ENCODE measurements at places on chromosomes 5 and 9.

- no peak for DNase-seq
These were observed 465.3 kb upstream of the ARRDC3 start for GRCh38 chr5:91848453-91848852.

DNA sequence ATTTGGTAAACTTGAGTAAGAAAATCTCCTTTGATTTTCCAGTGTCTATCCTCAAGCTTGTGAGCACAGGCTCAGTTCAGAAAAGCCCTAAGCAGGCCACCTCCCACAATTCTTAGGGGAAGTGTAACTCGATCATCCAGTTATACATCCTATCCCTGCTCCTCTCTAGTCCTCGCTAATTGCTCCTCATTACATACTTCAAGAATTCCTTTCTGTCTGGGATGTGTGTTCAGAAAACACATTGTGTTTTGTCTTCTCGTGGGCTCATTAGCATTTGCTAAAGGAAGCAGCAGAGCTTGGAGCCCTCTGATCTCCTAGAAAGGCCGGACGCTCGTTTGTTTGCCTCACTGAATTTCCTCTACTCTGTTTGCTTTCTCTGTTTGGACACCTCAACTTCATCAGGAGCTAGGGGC is 268.2 kb upstream of the RFX3 start:
- no peak for DNase-seq

DNA sequence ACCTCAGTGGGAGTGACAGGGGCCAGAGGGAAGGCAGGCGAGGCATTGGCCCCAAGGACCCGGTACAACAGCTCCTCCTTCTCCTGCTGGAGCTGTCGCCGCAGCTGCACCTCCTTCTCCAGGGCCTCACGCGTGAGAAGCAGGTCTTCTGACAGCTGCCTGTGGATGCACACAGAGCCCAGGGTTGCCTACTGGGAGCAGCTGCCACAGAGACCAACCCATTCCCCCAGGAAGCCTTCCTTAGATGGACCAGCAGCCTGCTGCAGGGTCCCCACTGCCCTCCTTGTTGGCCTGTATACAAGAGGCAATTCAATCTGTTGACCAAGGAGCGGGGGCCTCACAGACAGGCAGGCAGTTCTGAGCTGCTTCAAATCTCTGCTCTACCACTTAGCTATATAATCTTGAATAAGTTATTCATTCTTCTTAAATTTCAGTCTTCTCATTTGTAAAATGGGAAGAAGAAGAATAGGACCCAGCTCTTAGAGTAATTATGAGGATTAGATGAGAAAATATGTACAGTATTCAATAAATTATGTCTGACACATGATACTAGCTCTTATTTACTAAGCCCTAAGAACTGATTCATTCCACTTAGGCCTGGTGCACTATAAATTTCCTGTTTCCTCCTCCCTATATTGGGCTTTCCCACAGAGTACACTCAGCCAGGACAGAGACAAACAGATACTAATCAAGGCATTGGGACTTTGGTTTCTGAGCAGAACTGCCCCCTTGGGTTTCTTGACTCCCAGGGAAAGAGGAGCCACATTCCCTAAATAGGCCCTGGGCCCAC is 26.1 kb upstream of the ANXA6 start:
- DNase-seq: no peak

- DNase-seq: no peak
These were observed 279.8 kb upstream of the PANK3 start for GRCh38 chr5:168858994-168859393.

GRCh38 chr9:132878695-132879456 is at the start of gene SPACA9:
SPACA9 (plus strand) TSS chr9:132878898; CDS start chr9:132883948, 5,050 bp downstream.
- peak; percentile 52 for DNase-seq

DNA sequence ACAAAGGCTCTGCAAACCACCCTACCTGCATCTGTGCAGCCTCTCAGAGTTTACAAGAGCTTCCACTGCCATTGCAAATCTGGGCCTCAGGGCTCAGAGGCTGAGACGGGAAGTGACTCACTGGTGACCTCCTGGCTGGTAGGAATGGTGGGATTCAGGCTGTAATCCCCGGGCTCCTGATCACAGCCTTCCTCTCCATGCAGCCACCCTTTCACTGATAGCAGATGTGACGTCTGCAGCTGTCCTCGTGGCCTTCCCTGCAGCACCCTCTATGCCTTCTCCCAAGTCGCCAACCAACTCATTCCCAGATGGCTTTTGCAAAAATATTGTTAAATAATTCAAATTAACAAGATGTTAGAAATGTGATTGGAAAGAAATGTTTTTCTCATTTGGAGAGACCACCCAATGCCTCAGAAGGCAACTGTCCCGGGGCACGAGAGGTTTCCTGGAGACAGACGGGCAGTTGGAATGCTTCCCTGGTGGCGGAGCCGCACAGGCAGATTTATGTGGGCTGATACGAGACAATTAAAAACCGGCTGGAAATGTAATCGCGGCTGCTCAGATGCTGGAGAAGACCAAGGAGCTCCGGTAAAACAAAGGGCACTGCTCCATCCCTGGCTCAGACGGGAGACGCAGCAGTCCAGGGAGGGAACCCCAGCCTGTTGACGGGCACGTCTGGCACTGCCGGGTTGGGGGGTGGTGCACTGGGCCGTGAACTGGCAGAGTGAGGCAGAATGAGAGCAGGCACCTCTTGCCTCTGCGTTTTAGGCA is 34.4 kb upstream of the SLC25A51 start:
- no peak for DNase-seq

DNA sequence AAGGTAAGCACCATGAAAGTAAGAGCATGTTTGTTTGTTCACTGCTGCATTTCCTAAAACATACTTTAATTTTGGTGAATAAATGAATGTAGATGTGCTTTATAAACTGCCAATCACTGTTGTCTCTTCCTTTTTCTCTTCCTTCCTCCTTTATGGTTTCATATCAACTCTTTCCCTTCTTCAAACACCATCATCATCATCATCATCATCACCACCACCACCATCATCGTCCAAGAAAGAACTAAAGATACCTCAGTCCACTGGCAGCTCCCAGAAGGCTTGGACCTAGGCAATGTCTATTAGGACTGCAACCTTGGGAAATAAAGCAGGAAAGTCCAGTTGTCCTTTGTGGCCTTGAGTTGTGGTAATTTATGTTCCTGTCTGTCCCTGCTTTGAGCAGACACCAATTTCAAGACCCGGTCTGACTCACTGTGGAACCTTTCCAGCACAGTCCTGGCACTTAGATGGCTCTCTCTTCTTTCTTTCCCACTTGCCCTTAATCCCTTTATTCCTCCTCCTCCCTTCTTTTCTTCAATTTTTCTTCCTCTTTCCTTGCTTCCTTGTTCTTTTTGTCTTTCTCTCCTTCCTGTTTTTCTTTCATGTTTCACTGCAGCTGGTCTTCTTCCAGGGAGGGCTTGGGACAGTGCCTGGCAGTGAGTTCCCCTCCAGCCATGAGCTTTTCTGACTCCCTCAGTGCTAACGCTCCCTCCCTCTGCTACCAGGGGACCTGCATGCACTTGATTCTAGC is 99.3 kb downstream of the ANGPTL2 start:
- DNase-seq: no peak

DNA sequence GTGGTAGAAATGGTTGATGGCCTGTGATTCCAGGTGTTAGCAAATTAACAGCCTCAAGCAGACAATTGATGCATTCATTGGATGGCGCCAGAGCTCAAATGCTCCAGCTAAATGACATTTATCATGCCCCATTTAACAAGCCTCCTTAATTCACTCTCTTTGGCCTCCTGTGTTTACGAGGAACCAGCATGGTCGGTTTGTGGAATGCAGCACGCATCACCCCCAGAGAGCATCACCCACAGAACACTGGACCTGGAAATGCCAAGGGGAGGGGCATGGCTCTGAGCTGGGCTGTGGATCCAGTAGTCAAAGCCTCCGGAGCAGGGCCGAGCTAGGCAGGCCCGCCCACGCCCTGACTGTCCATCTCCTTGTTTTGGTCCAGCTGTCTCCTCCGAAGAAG is 434.0 kb downstream of the GADD45G start:
- no peak for DNase-seq

DNA sequence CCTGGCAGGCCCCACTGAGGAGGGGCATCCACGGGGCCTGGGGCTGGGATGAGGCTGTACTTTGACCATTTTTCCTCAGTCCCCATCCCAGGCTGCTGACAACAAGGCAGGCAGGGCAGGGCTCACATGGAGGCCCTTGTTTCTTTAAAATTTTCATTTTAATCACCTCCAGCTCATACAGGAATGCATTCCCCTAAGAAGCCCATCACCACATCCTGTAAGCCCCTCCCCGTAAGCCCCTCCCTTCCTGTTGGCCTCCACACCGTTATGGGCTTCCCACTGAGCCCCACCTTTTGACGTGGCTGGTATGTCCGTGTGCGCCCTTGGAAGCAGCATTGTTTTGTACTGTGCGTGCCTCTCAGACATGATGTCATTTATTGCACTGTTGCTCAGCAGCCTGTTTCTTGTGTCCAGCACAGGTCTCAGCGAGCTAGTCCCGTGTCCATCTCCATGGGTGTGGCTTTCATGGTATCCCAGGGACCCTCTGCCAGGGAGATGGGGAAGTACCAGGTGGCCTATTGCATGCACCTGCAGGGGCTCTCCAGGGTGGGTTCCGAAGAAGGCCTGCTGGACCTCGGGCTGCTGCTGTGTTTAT is 22.4 kb downstream of the PHF2 start:
- DNase-seq: peak; percentile 8

- no peak for DNase-seq
These were observed 186.5 kb downstream of the CHSY3 start for GRCh38 chr5:130090569-130091270.

GRCh38 chr5:96256795-96257470 is 176.1 kb downstream of the PCSK1 start:
- peak; percentile 35 for DNase-seq

Measured in dorsolateral prefrontal cortex (tissue), 122 donors.